Neural crest cell (in vitro differentiated cells): ENCODE measurements at places on chromosomes 5 and 9. TPM values are rescaled to one million over a fixed set of nuclear protein-coding genes. Genes with fewer than 3 reads are reported as not detected.

GRCh38 chr5:162174358-162174974 is 106.9 kb downstream of the GABRG2 start:
- H3K27ac ChIP-seq, result no peak overlapping the region
- no peak for DNase-seq
- H3K4me3 ChIP-seq, result no peak overlapping the region
- no peaks in the 10 kb centered on the region for H3K27me3 ChIP-seq
- H3K36me3 ChIP-seq, result no peaks in the 10 kb centered on the region

DNA sequence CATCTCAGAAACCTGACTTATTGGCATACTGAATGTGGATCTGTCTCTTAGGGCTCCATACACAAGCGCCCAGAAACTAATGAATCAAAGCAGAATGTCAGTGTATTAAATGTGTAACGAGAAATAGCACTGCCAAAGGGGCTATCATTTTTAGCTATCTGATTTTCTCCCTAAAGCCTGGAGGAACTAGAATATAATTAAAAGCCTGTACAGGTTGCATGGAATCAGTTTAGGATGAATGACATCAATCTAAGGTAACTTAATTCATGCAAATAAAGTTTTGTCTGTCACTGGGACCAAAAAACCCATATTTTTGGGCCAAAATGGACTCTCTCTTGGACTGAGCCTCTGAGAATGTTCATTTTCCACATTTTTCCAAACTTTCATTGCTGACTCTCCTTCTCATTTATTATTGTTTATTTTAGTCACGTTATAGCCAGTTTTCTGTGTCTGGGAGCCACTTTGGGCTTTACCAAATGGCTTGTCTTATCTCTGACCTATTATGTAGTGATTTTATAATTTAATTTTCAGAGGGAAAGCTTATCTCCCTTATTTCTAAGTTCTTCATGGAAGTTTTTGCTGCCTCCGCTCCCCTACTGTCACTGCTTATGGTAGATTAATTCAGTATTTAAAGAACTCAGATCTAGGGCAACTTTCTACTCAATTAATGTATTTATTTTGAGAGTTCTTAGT is 47.0 kb downstream of the PRR16 start:
- no peaks in the 10 kb centered on the region for H3K27me3 ChIP-seq
- H3K4me3 ChIP-seq, result no peak overlapping the region
- H3K36me3 ChIP-seq, result no peaks in the 10 kb centered on the region
- no peak overlapping the region for H3K27ac ChIP-seq

GRCh38 chr5:90803381-90803780 is 244.8 kb downstream of the ADGRV1 start:
- no peak overlapping the region for H3K27ac ChIP-seq
- peaks cover 17% of the 10 kb centered on the region for H3K36me3 ChIP-seq
- H3K27me3 ChIP-seq, result no peaks in the 10 kb centered on the region
- no peak for DNase-seq
- no peaks in the 10 kb centered on the region for H3K4me1 ChIP-seq

DNA sequence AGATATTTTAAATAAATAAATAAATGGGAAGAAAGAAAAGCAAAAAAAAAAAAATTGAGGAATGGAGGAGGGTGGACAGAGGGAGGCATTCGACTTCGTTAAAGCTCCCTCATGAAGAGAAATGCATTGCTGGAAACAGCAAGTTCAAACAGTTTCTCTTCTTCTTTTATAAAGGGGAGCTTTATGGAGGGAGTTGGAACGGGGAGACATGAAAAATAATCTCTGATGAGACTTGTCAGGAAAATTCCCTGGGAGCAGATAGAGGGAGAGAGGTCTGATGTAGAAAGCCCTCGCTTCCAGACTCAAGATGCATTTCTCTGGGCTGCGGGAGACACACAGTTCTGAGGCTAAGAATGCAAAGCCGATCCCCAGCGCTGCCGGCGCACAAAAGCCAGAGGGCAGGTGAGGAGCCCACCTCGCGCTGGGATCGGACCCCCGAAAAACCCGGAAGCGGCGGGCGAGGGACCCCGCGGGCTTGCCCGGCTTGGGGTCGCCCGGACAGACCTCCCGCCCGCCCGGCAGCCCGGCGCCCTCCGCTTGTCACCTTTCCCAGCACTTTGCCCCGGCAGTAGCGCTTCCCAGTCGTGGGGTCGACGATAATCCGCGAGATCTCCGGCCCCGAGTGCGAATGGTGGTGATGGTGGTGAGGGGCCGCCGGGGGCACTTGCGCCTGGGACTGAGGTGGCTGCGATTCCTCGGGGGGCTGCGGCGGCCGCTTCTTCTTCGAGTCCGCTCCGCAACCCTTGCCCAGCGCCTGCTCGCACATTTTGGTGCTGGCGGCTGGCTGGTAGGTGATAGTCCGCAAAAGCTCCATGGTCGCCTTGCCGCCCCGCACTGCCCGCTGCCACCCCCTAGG is 512 bp downstream of the PLK2 start:
- H3K27ac ChIP-seq, result peak overlapping the region; percentile 81
- H3K36me3 ChIP-seq, result peaks cover 9% of the 10 kb centered on the region
- peak overlapping the region; percentile 91 for H3K4me3 ChIP-seq
- peaks cover 33% of the 10 kb centered on the region for H3K4me1 ChIP-seq

- H3K4me3 ChIP-seq, result no peak overlapping the region
- H3K27ac ChIP-seq, result no peak overlapping the region
- no peaks in the 10 kb centered on the region for H3K27me3 ChIP-seq
- DNase-seq, result no peak
Observed at GRCh38 chr9:97480174-97480573, 21.3 kb upstream of the TMOD1 start.

- H3K36me3 ChIP-seq, result no peaks in the 10 kb centered on the region
- H3K4me1 ChIP-seq, result peaks cover 18% of the 10 kb centered on the region
- no peaks in the 10 kb centered on the region for H3K27me3 ChIP-seq
- H3K4me3 ChIP-seq, result no peak overlapping the region
Observed at GRCh38 chr5:1788828-1789227, 10.8 kb downstream of the MRPL36 start.

GRCh38 chr5:74623748-74624408 is 16.6 kb downstream of the ENC1 start:
- H3K36me3 ChIP-seq, result peaks cover 18% of the 10 kb centered on the region
- H3K27ac ChIP-seq, result peak overlapping the region; percentile 93
- H3K4me3 ChIP-seq, result peak overlapping the region; percentile 64

- peaks cover 6% of the 10 kb centered on the region for H3K4me1 ChIP-seq
- no peak for DNase-seq
- no peak overlapping the region for H3K27ac ChIP-seq
- H3K36me3 ChIP-seq, result peaks cover 4% of the 10 kb centered on the region
- peaks cover 38% of the 10 kb centered on the region for H3K27me3 ChIP-seq
Observed at GRCh38 chr5:139397921-139398320, 3.0 kb upstream of the PROB1 start.

- no peaks in the 10 kb centered on the region for H3K4me1 ChIP-seq
- H3K4me3 ChIP-seq, result no peak overlapping the region
- peaks cover 13% of the 10 kb centered on the region for H3K36me3 ChIP-seq
Observed at GRCh38 chr5:60586307-60586901, 113.6 kb downstream of the DEPDC1B start.

DNA sequence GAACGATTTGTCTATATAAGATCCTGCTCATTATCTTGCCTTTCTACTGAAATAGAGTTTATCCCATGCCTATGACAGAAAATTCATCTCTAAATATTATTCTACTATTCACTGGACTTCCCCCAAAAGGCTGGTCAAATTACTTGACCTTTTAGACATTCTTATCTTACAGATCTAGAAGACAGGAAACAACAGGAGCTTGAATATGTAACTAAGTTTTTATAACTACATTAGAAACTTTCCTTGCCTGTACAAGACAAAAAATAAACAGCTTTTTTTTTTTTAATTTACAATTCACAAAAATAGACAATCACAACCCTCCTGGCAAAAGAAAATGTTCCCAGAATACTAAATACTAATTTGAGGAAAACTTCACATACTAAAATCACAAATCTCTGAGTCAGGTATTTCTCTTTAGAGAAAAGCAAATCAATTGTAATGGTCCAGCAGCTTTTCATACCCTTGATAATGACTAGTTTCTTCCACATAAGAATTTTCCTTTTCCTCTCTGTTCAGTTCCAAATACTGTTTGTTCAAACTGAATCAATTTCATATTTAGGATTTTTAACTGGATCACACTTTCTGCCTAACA is 68.6 kb downstream of the MLLT3 start:
- peaks cover 31% of the 10 kb centered on the region for H3K4me1 ChIP-seq
- H3K27me3 ChIP-seq, result no peaks in the 10 kb centered on the region
- no peak overlapping the region for H3K27ac ChIP-seq
- no peak overlapping the region for H3K4me3 ChIP-seq

DNA sequence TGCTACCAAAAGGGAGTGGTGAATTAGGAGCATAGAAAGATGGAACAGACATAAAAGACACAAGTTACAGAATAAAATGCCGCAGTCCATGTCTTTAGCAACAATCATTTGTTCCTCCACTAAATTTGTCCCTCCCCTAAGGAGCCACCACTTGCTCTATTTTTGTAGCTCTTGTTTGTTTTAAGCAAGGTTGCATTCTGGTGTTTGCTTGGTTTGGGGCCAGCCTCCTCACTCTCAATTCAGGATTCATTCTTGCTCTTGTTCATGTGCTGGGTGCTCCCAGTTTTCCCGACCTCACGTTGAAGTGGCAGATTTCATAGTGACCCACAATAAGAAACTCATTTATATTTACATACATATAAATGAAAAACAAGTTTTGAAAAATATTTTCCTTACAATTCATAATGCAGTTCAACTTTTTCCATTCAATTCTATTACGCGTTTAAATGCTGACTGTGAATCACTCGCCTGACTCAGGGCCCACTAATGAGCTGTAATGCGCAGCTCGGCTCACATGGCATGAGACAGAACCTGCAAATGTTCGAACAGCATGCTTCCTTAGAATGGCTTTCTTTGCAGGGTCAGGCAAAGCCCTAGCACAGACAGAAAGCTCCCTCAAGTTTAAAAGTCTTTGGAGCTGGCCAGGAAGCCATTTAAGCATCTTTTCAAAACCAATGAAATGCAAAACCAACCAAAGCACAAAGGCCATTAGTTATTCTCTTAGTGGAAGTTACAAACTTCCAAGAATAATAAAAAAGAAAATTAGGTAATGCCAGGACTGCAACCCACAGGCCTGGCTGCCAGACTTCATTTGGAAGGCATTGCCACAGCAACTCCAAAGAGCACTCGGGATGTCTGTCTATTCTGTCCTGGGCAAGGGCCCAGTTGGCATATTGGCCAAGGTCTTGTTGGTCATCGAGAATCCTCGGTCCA is 41.7 kb downstream of the RETREG1 start:
- no peak for DNase-seq
- H3K36me3 ChIP-seq, result no peaks in the 10 kb centered on the region
- no peak overlapping the region for H3K4me3 ChIP-seq
- H3K27me3 ChIP-seq, result no peaks in the 10 kb centered on the region
- H3K4me1 ChIP-seq, result peaks cover 5% of the 10 kb centered on the region

- DNase-seq, result no peak
- H3K27me3 ChIP-seq, result no peaks in the 10 kb centered on the region
- no peaks in the 10 kb centered on the region for H3K36me3 ChIP-seq
- H3K4me1 ChIP-seq, result peaks cover 10% of the 10 kb centered on the region
Observed at GRCh38 chr5:1067141-1068121, 44.4 kb downstream of the SLC12A7 start.

- peaks cover 17% of the 10 kb centered on the region for H3K36me3 ChIP-seq
- H3K4me3 ChIP-seq, result no peak overlapping the region
- no peaks in the 10 kb centered on the region for H3K4me1 ChIP-seq
- no peaks in the 10 kb centered on the region for H3K27me3 ChIP-seq
- H3K27ac ChIP-seq, result no peak overlapping the region
Observed at GRCh38 chr9:31783491-31783890, 601.0 kb upstream of the ACO1 start.

- peaks cover 10% of the 10 kb centered on the region for H3K4me1 ChIP-seq
- peaks cover 85% of the 10 kb centered on the region for H3K27me3 ChIP-seq
- no peak for DNase-seq
- peak overlapping the region; percentile 74 for H3K4me3 ChIP-seq
- H3K27ac ChIP-seq, result no peak overlapping the region
- no peaks in the 10 kb centered on the region for H3K36me3 ChIP-seq
Observed at GRCh38 chr5:16179936-16180788, 571 bp upstream of the MARCHF11 start.

GRCh38 chr5:124418390-124418789 is 328.0 kb downstream of the ZNF608 start:
- peaks cover 7% of the 10 kb centered on the region for H3K36me3 ChIP-seq
- peaks cover 4% of the 10 kb centered on the region for H3K4me1 ChIP-seq
- no peak for DNase-seq
- peak overlapping the region; percentile 59 for H3K27ac ChIP-seq
- no peaks in the 10 kb centered on the region for H3K27me3 ChIP-seq
- no peak overlapping the region for H3K4me3 ChIP-seq

- DNase-seq, result no peak
- H3K4me1 ChIP-seq, result peaks cover 13% of the 10 kb centered on the region
- peaks cover 8% of the 10 kb centered on the region for H3K27me3 ChIP-seq
- H3K4me3 ChIP-seq, result no peak overlapping the region
Observed at GRCh38 chr5:538801-539468, 14.7 kb upstream of the SLC9A3 start.

- no peaks in the 10 kb centered on the region for H3K27me3 ChIP-seq
- peaks cover 3% of the 10 kb centered on the region for H3K36me3 ChIP-seq
- H3K27ac ChIP-seq, result no peak overlapping the region
- H3K4me3 ChIP-seq, result no peak overlapping the region
- DNase-seq, result no peak
- H3K4me1 ChIP-seq, result peaks cover 4% of the 10 kb centered on the region
Observed at GRCh38 chr5:102678267-102679058, 76.6 kb upstream of the PAM start.

GRCh38 chr5:36763454-36763853 is 113.1 kb upstream of the NIPBL start:
- H3K27me3 ChIP-seq, result peaks cover 6% of the 10 kb centered on the region
- H3K4me3 ChIP-seq, result no peak overlapping the region
- DNase-seq, result no peak
- H3K27ac ChIP-seq, result no peak overlapping the region
- H3K4me1 ChIP-seq, result no peaks in the 10 kb centered on the region
- no peaks in the 10 kb centered on the region for H3K36me3 ChIP-seq

DNA sequence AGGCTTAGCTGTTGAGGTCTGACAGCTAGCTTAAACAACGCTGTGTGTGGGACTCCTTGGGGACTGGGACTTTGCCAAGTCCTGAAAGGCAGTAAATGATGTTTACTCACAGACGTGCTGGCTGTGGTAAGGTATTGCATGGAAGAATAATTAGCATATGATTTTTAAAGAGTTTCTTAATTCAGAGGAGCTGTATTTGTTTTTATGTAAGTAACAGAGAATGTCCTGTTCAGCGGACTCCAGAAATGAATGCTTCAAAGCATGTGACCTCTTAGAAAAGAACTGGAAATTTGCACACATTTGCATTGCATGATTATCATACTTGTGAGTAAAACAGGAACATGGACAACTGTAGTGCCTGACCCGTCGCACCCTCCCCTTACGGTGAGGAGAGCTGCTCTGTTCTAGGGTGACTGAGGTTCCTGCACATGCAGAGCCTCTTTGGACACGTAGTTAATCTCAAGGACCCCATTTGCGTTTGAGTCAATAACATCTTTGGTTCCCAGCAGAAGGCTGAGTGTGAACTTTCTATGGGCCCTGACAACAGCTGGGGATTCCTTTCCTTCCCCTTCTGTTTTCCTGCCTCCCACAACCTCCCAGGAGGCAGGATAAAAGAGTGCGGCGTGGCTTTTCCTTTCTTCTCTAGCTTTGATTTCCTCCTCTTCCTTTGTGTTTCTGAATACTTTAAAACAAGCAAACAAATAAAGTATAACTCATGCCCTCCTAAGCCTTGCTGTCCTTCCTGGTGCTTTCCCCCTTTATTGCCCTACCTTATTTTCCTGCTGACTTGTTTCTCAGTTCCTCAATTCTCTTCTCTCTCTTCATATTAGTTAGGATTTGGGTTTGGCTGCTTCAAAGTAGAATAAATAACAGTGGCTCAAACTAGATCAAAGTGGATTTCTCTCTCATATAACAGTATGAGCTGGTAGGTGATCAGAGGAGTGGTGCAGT is 157.2 kb upstream of the CD180 start:
- H3K4me3 ChIP-seq, result no peak overlapping the region
- no peaks in the 10 kb centered on the region for H3K27me3 ChIP-seq
- no peak for DNase-seq
- H3K36me3 ChIP-seq, result no peaks in the 10 kb centered on the region

Gene NR3C1
- total RNA-seq, result 1.3 and 1.8 TPM in 2 replicates

Gene GDA
- 11.5 and 12.3 TPM in 2 replicates for total RNA-seq

Gene GZMA
- total RNA-seq, result not detected in 2 replicates

Gene PPIP5K2
- 71.8 and 72.9 TPM in 2 replicates for total RNA-seq

Gene FAT2
- total RNA-seq, result not detected in 2 replicates
